WERI-Rb-1 (cell line): ENCODE measurements at places on chromosomes 2 and 18.

GRCh38 chr18:54503131-54503894, 87.7 kb upstream of the DYNAP start:
- no peak for DNase-seq

- DNase-seq: no peak
Observed at GRCh38 chr2:102155703-102156515, 13.4 kb downstream of the IL1R1 start.

GRCh38 chr2:86821306-86821705, 30.6 kb upstream of the CD8A start:
- DNase-seq: no peak

GRCh38 chr18:4511166-4511565, 56.1 kb upstream of the DLGAP1 start:
- DNase-seq: no peak

GRCh38 chr2:29114946-29115609, at the start of gene CLIP4:
Gene CLIP4, plus strand, starts transcription at chr2:29115415. Its CDS starts 5,974 bp downstream, at chr2:29121389.
- DNase-seq: peak; percentile 72

DNA sequence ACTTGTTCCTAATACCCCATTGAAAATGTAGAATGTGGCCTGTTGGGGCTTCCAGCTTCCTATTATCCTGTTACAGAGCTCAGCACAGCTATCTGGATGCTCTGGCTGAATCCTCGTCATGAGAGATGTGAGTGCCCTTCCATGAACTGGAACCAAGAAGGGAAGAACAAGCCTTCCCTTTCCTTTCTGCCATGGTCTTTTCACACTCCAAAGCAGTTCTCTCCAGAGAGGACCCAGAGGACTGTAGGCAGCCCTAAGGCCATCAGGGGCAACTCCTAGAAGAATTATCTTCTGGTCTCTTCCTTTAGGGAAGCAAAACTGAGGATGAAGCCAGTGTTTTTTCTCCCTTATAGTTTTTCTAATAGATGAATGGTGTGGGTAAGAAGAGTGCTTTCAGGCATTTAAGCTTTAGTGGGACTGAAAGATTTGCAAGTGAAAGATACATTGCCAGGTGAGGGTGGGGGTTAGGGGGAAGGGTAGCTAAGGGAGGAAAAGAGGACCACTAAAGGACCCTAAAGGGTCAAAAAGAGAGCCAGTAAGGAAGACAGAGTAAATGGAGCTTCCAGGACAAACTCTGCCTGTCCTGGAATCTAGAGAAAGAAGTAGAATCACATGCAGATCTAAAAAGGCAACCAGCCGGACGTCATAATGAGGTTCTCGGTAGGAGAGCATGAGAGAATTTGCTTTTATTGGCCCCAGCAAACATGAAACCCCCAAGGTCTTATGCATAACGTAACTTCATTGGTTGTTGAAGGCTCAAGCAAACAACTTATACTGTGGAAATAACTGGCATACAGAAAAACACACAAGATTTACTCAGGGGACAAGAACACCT, 12.4 kb upstream of the XPO1 start:
- no peak for DNase-seq

DNA sequence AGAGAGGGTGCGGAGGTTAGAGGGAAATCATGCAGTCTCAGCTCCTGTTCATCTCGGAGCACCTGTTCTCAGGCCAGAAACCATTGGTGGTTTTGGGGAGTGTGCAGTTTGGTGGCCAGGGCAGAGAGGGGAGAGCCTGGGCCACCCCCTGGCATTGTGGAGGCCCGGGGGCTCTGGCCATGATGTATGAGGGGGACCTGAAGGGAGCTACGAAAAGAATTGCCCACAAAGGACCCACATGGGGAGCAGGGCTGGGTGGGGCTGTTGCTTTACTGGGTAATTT, 87.7 kb downstream of the DGKD start:
- no peak for DNase-seq

DNA sequence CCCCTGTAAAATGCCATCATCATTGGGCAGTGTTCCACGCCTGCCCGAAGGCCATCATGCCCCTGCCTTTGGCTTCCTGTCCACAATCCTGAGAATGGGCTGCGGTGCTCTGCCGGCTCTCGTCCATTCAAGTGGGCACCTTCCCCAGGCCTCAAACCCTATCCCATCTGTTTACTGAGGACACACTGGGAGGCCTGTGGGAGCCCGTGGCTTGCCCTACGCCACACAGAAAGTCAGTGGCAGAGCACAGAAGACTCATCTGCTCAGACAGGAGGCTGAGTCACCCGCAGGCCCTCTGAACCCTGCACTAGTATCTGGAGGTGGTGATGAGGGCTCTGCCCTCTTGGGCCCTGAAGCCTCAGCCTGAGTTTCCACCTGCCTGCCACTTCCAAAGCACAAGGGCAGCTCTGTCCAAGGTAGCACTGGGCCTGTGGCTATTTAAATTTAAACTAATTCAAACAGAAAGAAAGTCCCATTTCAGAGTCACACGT, 19.1 kb upstream of the ANKRD53 start:
- no peak for DNase-seq

GRCh38 chr18:39701839-39702238, 2136.2 kb upstream of the CELF4 start:
- DNase-seq: no peak

DNA sequence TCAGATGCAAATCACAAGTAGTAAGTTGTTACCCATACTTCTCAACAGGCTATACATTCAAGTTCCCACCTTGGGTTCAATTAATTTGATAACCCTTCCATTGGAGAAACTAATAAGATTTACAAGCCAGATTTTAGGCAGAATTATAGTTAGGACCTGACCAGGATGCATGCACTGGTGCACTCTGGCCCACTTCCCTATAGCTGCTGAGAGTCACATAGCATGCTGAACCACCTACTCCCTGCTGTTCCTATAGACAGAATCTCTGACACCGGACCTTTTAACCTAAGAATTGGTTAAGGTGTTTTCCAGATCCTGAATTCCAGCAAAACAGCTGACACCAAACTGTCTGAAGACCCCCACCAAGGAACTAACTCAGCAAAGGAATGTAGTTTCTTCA, 26.2 kb downstream of the FAM210A start:
- no peak for DNase-seq

- DNase-seq: no peak
Observed at GRCh38 chr18:28062443-28062842, 114.5 kb downstream of the CDH2 start.

- DNase-seq: no peak
Observed at GRCh38 chr2:149622343-149622742, 34.8 kb upstream of the MMADHC start.

DNA sequence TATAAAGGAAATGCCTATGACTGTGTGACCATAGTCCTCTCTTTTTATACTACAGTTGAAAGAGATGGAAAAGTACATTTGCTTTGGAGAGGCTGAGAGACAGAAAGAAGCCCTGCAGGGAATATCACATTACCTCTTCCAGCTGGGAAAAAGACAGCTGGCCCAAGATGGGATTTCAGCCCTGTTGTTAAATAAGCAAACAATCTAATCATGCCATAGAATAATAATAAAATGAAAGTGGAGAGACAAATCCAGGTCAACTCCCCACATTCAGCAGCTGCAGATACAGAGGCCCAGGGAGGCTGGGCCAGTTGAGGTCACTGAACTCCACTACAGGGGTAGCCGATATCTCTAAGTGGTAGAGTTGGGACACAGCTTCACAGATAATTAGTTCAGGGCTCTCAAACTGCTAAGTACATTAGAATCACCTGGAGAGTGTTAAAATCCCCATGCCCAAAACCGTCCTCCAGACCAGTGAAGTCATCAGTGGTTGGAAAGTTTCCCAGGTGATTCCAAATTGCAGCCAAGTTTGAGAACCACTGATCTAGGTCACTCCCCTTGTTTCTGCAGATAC, 81.9 kb downstream of the MOGAT1 start:
- peak; percentile 9 for DNase-seq

DNA sequence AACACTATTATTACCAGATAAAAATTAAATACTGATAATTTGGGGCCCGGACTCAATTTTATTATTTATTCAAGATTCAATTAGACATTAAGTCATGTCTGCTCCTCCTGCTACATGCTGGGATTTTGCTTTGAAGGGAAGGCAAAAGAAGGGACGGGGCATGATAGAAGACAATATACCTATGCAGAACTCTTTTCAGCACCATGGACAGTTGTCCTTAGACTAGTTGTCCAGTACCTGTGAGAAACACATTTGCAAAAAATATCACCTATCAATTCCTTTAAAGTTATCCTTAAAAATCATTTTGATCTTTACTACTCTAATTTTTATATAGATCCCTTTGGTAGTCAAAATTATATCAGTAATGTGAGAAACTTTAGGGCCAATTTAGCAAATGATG, 100.2 kb upstream of the SULT1C3 start:
- DNase-seq: no peak

DNA sequence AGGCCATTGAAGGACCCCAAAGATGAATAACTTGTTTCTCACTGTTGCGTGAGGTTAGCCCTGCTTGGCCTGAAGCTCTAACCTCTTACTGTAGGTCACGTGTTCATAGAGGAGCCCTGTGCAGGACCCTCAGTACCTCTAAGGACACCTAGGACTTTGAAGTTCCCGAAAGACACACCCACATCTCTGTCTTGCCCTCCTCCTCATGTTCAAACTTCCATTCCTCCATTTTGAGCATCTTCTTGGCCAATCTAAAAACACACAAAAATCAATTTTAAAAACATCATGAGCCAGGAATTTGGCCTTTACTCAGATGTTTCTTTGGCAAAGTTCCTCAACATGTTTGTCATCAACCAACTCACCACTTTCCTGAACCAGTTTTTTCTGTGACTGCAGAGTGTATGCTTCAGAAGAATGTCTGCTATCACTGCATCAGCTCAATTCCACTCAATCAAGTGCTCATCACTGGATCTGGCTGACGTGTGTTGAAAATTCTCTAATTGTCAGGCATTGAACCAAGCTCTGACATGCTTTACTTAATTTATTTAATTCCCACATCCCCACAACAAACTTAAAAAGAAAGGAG, 101.6 kb downstream of the AP1S3 start:
- no peak for DNase-seq

GRCh38 chr2:197606180-197606579, 69.2 kb downstream of the RFTN2 start:
- DNase-seq: no peak

DNA sequence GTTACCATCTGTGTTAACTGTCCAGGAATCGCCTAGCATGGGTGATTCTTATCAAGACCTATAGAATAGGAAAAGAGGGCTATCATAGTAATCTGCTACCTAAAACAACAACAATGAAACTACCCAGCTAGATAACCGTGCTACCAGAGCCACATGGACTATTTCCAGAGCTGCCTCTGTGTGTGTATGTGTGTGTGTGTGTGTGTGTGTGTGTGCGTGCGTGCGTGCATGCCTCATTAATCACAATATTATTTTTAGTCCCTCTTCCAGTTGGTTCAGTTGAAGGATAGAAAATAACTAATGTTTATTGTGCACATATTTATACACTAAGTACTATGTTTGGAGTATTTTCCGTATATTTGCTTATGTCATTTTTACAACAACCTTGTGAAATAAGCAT, 201.1 kb downstream of the SP3 start:
- no peak for DNase-seq

GRCh38 chr2:144518748-144519596, 947 bp downstream of the ZEB2 start:
- no peak for DNase-seq

- peak; percentile 77 for DNase-seq
Observed at GRCh38 chr18:77059294-77059916, 73.2 kb downstream of the MBP start.

DNA sequence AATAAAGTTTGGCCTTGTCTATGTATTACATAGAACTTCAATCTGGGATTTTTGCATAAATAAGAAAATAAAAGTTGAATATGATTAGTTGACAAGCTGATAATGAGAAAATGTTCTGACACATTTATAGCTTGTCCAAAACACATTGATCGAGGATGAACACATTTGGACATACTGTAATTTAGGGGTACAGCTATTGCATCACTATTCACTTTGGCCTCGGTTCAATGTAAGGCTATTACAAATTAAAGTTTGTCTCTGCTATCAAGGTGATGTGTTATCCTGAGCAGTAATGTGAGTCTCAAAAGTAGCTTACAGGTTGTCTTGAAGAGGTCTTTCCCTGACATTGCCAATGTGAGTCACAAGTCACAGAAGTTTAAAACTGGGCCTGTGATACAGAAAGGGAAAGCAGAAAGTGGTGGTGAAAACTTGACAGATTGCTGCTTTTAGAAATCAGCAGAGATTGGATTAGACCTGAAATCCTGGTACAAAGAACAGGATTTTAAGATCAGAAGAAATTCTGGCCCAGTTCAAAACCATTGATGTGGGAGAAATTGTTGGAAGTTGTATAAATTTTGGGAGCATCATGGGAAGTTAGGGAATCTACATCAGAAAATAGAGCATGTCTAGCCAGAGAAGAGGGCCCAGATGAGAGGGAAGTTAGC, 674.1 kb downstream of the NYAP2 start:
- DNase-seq: no peak

DNA sequence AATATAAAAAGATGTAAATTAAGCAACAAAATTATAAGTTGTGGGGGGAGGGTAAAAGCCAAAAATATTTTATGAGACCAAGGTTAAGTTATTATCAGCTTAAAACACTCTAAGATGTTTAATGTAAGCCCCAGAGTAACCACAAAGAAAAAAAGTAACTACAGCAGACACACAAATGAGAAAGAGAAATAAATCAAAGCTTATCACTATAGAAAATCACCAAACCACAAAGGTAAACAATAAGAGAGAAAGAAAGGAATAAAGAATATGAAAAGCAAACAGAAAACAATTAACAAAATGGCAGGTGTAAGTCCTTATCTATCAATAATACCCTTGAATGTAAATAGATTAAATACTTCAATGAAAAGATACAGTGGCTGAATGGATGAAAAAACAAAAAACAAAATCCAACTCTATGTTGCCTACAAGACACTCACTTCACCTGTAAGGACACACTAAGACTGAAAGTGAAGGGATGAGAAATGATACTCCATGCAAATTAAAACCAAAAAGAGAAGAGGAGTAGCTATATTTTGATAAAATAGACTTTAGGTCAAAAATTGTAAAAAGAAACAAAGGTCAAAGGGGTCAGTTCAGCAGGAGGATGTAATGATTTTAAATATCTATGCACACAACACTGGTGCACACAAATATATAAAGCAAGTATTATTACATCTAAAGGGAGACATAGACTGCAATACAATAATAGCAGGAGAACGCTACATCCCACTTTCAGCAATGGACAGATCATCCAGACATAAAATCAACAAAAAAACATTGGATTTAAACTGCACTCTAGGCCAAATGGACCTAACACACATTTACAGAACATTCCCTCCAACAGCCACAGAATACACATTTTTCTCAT, 80.7 kb downstream of the PTPN2 start:
- no peak for DNase-seq

- no peak for DNase-seq
Observed at GRCh38 chr2:172046080-172046678, 39.1 kb upstream of the DLX1 start.

GRCh38 chr2:143792602-143793001, 663.4 kb downstream of the ARHGAP15 start:
- DNase-seq: no peak

- no peak for DNase-seq
Observed at GRCh38 chr2:25685741-25686140, 12.4 kb upstream of the DTNB start.

GRCh38 chr2:241629762-241630435, 7.1 kb downstream of the THAP4 start:
- DNase-seq: no peak
